ENCODE measurements at places on chromosomes 5 and 9.

DNA sequence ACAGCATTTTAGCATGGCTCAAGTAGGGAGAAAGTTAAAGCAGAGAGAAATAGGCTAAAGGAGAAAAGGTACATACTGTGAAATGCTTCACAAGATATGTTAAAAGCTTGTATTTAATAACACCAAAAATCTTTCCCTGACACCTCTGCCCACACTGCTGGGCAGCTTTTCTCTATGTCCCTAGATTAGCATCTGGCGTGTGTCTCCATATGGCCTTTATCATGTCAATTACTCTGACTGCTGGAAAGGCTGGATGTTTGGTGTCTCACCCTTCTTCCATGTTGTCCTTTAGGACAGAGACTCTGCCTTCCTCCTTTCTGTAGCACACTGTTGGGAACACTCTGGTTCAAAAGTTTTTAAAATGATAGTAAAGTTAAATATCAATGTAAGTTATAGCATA is 122.5 kb downstream of the OXCT1 start:
- no peak for DNase-seq

DNA sequence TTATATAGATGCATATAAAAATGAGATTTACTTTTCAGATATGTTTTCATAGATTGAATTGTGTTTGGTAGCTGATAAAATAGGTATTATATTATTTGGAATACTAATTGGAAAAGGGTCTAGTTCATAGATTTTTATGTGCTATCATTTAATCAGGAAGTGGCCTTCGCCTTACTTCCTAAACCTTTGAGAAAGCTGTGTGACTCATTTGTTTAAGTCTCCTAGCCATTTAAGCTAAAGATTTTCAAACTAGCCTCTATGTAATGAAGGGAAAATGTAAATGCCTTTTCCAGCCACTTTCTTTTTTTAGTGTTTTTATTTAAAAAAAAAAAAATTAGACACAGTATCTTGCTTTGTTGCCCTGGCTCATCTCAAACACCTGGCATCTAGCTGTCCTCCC is 97.5 kb downstream of the DMXL1 start:
- no peak for DNase-seq

- no peak for DNase-seq
Observed at GRCh38 chr5:3237276-3237868, 358.3 kb upstream of the IRX1 start.

GRCh38 chr5:72908664-72909063 is 47.2 kb upstream of the FCHO2 start:
- no peak for DNase-seq

DNA sequence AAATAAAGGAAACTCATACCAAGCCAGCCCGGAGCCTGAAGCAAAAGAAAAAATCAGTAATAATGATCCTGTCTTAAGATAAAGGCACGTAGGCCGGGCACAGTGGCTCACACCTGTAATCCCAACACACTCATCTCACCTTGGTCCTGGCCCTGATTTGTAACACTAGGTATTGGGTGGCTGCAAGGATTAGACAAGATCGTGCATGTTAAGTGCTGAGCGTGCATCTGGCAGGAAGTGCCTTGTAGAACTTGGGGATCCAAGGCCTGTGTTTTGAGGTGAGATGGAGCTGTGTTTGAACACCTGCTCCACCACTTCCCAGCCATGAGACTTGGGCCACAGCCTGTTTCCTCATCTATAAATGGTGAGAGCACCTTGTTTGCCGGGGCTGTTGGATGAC is 41.5 kb downstream of the SPRY4 start:
- no peak for DNase-seq

DNA sequence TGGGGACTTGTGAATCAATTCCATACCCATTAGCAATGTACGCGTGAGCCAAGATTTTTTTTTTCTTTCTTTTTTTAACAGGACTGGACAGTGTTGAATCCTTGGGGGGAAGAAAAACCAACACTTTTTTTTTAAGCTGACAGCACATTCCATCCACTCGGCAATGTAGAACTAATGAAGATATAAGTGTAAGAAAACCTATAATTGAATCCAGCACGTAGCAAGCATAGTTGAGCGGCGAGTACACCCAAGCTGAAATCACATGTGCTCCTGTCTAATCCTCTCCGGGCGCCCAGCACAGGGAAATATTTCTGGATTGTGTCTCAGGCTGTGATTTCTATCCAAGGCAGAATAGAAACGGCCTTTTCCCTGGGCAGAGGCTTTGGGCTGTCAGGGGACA is 118.2 kb downstream of the BOD1 start:
- peak; percentile 31 for DNase-seq

DNA sequence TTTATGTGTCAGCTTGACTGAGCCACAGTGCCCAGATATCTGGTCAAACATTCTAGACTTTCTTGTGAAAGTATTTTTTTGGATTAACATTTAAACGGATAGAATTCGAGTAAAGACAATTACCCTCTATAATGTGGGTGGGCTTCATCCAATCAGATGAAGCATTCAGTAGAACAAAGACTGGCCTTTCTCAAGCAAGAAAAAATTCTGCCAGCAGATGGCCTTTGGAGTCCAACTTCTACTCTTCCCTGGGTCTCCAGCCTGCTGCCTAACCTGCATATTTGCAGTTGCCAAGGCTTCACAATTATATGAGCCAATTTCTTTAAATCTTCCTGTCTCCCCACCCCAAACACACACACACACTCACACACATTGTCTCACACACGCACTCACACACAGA is 86.4 kb downstream of the MED10 start:
- no peak for DNase-seq

Measured in T47D (cell line).